ENCODE measurements at places on chromosomes 5 and 9.

- no peak for DNase-seq
Measured at GRCh38 chr5:33474931-33475499, 34.2 kb downstream of the TARS1 start.

DNA sequence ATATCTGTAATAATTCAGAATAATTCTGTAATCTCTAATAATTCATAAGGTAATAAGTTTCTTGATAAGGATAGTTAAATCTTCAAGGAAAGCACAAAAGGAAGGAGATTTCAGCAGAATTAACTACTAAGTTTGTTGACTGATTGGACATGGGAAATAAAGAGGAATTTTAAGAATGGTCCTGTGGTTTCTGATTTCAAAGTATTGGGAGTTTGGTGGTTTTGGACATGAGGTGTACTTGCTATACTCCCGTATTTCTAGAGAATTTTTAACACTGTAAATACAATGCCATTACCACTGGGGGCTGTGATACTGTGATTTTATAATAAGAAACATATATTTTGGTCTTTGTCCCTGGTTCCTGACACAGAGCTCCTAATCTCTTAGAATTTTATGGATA is 123.9 kb downstream of the UNC13B start:
- DNase-seq, result no peak

- DNase-seq, result no peak
Measured at GRCh38 chr5:15702102-15702501, 202.1 kb downstream of the FBXL7 start.

GRCh38 chr9:69149321-69149807 is 24.7 kb upstream of the TJP2 start:
- peak; percentile 4 for DNase-seq

DNA sequence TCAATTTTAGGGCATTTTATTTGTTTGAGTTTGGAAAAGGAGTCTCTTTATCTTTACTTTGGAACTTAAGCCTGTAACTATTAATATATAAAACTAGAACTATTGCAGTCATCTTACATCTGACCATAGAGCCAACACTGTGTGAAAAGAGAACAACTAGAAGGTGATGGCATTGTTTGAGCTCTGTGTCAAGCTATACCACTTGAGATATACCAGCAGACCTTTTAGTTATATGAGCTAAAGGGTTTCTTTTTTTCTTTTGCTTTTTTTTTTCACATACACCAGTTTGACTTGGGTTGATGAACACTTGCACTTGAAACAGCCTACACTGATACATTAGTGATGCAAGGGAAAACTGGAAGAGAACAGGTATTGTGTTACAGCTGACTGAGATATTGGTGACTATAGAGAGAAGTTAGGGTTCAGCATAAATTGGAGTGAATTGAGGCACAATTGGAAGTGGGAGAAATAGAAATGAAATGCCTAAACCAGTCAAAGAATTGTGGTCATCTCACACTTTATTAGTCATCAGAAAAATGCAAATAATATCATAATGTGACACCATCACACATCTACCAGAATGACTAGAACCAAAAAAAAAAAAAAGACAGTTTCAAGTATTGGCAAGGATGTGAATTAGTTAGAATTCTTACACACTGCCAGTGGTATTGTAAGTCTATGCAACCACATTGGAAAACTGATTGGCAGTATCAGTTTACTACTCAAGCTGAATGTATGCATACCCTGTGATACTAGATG is 60.9 kb downstream of the ADRB2 start:
- no peak for DNase-seq

DNA sequence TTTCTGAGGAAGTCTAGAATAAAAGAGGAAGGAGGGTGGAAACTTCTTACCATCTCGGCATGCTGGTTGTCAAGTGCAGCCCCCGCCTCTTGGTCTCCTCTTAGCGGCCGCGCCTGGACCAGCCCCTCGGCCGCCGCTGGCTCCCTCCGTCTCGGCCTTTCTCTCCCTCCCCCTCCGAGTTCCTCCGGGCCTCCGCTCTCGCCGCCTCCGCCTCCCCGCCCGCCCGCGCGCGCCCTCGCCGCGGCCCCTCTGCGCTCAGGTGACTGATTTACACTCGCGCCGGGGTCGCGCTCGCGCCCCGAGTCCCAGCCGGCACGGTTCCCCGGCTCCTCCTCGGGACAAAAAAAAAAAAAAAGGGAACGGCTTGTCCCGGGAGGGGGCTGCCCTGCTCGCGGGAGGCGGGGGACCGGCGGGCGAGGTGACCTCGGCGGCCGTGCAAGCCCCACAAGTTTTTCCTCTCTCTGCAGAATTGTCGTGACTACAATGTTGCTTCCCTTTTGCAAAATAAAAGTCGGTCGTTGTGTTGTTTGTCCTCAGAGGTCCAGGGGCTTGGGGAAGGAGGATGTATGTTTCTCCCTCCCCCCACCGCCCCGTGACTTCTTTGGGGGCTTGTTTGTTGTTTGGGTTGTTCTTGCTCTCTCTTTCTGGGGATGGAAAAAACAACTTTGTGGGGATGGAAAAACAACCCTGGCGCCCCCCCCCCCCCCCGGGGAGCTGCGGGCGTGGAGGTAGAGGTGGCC is at the start of gene BNC2:
TSS of gene BNC2 (minus strand) at position 75 of the 740 bp plus-strand sequence. CDS start at position 53, 22 bp downstream.
- DNase-seq, result no peak

GRCh38 chr5:149038336-149039080 is 24.4 kb downstream of the SH3TC2 start:
- no peak for DNase-seq

DNA sequence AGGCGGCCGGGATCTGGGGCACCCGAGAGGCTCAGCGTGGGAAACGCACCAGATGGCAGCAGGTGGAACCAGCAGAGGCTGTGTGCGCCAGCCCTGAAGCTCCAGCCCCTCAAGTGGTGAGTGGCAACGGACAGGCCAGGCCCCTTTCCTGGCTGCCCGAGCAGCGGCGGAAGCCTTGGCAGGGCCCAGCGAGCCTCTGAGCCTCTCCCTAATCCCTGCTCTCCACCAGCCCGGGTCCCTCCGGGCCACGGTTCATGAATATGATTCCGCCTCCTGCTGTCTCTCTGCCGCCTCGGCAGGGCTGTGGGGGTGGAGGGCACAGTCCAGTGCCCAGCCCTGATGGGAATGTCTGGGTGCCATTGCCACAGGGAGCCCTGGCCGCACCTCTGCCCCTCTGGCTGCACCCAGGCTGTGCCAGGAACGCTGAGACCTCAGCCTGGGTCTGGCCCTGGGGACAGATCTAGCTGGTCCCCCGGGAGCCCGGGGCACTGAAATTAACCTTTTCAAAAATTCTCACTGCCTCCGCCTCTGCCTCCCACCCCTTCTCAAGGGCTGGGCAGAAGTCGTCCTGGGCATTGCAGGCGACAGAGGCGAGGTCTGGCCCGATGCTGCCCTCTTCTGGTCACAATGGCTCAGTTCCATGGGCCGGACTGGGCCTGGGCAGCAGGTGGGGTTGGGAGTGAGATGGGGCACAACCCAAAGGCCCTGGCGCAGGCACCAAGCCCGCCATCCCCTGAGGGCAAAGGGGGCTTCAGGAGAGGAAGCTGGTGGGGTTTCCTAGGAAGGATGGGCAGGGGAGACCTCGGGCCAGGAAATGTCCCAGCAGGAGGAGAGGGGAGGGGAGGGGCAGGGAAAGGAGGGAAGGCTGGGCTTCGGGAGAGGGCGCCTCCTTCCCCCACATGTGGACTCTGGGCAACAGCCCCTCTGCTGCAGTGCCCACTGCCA is 20.3 kb downstream of the CCDC187 start:
- DNase-seq, result peak; percentile 73

- DNase-seq, result no peak
Measured at GRCh38 chr9:87512311-87512710, 14.6 kb downstream of the DAPK1 start.

DNA sequence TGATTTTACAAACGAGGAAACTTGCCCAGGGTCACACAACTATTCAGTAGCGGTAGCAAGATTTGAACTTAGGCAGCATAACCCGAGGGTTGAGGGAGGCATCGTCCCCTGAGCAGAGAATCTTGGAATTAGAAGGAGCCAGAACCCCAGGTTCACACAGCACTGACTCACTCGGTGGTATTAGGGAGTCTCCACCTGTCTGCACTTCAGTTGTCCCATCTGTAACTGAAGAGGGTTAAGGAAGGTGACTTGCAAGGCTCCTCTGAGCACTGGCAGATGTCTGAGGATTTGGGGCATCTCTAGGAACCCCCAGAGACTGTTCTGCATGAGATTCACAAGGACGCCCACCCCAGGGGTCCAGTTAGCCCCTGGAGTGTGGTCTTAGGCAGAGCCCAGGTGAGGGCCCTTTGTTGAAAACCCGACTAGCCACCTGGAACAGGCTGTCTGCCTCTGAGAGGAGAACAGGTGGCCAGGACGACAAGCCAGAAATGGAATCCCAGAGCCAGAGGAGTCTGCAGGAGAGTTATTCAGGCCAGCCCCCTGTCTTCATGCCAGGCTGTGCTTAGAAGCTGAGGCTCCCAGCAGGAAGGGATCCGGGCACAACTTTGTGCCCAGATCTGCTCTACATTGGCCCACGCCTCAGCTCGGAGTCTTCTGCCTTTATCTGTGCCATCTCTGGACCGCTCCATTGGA is 50.0 kb upstream of the ORM1 start:
- DNase-seq, result peak; percentile 93

DNA sequence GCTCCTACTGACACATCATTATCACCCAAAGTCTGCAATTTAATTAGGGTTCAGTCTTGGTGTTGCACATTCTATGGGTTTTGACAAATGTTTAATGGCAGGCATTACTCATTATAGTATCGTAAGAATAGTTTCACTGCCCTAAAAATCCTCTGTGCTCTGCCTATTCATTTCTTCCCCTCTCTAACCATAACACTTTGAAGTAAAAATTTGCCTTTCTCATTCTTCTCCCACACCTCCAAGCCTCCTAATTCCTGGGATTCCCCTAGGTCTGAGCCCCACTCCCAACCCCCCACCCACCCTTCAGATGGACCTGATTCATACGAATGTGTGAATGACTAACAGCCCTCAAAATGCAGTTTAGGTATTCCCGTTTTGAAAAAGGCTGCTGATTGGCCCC is 18.4 kb downstream of the ENC1 start:
- DNase-seq, result no peak

GRCh38 chr9:133587466-133587865 is 21.7 kb downstream of the FAM163B start:
- DNase-seq, result no peak

DNA sequence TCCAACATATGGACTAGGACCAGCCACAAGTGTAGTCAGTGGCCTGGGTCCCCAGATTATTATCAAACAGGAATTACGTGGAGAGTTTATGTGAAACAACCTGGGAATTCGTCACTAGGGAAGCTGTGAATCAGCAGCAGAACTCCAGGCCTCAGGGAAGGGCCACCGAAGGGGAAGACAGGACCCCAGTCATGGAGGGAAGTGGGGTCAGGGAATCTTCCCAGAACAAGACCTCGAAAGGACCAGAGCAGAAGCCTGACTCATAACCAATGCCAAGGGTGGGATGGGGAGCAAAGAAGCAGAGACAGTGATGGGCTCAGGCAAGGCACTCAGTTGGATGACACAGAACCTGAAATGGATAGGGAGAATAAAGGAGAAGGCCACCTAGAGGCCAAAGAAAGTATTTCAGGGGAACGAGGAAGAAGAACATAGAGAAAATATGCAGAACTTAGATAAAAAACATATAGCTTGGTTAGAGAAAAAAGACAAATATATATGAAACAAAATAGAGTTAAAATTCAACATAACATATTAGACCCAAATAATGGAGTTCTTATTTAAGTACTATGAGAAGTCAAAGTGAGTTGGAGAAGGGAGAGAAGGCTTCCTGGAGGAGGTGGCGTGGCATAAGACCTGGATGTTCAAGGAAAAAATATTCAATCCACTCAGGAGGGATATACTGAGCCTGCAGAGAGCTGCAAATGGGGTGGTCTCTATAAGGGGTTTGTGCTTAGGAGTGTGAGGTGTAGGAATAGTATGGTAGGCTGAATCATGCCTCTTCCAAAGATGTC is 66.7 kb upstream of the CAST start:
- DNase-seq, result no peak

DNA sequence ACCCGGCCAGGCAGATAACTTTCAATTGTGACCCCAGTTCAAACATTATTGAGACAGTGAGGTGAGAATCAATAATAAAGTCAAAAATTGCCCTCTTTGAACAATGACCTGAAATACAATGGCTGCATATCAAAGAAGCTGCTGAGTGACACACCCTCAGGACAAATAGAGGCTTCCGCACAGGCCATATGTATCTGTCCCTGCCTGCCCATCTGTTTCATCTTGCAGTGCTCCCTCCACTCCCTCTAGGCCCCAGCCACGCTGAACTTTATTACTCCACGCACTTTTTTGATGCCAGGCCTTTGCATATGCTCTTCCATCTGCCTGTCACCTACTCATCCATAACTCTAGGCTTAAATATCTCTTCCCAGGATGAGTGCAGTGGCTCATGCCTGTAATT is 15.9 kb upstream of the PFDN1 start:
- no peak for DNase-seq

DNA sequence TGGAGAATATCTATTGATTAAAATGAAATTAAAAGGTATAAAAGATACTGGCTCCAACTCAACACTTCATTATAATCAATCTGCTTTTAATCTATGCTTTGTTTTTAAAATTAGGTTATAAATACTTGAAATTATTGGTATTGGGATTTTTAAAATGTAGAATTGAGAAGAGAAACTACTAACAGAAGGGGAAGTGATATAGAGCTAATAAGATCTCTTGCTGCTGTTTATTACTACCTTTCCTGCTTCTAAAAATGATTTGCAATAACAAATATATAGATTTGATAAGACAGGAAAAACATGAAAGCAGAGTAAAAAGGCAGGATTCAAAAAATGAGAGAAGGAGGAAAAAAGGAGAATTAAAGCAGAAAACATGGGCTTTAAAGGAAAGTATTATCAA is 209.3 kb upstream of the NREP start:
- no peak for DNase-seq

GRCh38 chr5:104344809-104345208 is 782.2 kb upstream of the NUDT12 start:
- no peak for DNase-seq

DNA sequence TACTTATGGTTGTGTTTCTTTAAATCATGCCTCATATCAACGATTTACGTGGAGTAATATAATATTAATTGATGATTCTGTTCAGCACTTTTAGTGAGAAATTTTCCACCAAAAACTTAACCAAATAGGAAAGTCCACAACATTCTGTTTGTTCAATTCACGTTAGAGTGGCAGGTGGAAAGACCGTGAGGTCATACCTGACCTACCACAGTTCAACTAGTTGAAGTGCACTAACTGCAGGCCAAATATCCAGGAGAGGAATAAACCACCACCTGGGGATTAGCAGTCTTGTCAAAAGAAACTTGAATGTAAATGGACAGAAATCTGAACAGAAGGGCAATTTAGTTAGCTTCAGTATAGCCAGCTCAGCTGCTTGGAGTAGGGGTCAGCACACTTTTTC is 577.7 kb downstream of the KIF4B start:
- DNase-seq, result no peak

GRCh38 chr5:160641405-160641804 is 210.6 kb downstream of the ATP10B start:
- DNase-seq, result no peak
